ENCODE measurements at places on chromosomes 6 and 20.

DNA sequence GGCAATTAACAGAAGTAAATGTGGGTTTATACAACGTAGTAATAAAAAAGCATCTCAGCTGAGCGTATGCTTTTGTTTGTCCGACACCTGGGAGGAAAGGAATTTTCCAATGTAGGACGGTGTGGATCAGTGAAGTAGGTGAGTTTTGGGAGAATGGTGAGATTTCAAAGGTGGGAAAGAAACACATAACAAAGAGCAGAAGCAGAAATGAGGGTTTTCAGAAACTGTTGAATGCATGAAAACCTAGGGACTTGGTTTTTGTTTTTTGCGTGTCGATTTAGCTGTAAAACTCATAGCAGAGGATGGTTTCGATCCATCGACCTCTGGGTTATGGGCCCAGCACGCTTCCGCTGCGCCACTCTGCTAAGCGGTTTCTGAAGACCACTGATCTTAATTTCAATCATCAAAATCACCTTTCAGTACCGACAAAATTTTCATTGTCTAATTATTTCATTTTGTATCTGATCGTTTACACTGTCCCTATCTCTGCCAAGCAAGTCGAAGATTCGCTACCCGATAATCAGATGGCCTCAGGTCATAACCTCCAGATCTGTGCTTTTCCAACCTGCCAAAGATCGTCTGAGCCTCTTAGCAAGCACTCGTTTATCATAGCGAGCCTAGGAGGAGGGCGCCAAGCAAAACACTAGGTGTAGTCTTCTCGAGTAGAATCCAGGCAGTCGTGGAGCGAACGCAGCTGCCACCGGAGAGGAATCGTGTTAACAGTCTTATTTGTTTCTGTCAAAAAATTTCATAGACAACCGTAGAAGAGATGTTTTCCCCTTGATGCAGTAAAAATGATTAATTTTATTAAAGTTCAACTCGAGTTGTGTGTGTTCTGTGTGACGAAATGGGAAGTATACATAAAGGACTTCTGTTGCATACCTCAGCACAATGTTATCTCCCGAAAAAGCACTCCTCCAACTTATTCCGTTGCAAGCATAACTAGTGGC, 20.9 kb upstream of the POM121L2 start:
- DNase-seq, result peak; percentile 91

GRCh38 chr6:26322645-26323482, 42.1 kb upstream of the BTN3A2 start:
- DNase-seq, result peak; percentile 89

DNA sequence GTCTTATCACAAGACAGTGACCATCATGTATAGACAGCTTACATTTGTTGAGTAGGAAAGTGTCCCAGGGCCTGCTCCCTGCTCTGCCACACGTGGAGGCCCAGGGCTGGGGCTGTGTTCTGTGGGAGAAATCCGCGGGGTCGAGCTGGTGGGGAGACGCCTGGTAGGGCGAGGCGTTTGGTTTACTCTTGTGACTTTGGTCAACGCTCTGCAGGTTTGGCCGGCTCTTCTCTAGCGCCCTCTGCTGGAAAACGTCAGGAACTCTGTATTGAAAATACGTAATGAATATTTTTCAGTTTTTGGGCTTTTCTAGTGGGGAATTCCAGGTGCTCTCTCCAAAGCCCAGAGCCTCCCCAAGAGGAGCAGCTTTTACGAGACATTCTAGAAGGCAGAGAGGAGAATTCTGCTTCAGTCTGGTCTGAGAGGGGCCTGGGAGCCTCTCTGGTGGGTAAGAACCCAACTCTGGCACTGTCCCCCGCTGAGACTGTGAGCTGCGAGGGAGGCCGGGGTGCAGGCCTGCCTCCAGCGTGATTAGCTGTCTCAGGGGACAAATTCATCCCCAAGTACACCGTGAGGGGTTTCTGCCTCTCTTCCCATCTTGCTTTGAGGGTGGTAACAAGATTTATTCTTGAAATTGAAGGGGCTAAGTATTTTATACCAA, 112.6 kb upstream of the RALGAPA2 start:
- peak; percentile 74 for DNase-seq

GRCh38 chr6:125224231-125224861, 70.8 kb downstream of the TPD52L1 start:
- DNase-seq, result no peak

DNA sequence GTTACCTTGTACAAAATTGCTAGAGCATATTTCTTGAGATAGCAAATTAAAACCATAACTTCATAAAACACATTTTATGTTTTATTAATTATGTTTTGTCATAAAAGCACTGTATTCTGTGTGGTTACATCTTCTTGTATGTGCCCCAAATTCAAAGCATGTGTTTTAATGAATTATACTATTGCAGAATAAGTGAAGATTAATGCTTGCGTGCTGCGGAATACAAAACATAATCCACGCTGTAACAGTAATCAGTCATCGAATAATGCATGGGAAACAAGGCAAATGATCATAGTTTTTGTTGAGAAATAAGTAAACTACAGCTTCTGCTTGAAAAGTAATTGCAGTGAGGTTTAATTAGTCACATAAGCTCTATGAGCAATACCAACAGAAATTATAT, 459.2 kb upstream of the SOX4 start:
- no peak for DNase-seq

GRCh38 chr6:44012078-44012493, 115.2 kb downstream of the MRPL14 start:
- no peak for DNase-seq

- no peak for DNase-seq
Observed at GRCh38 chr20:49597825-49598395, 30.0 kb upstream of the PTGIS start.

DNA sequence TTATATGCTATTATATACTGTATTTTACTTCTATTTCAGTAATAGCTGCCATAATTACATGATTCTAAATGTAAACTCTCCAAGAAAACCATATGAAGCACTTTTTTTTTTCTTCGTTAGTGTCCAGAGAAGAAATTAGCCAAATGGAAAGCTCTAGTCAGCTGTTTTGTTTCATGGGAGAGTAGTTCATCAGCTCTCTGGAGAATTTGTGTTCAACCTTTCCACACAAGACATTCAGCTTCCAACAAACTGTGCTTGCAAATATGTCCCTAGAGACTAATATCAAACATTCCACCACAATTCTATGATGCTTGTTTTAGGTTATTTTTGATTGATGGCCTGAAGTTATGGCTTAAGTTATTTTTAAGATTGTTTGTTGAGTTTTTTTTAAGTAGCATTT, 19.5 kb downstream of the FHL5 start:
- no peak for DNase-seq

All from NCI-H748 treated with DMSO at 0.1 percent for 48 hours (cell line).